ENCODE measurements at places on chromosomes 5 and 9. TPM values are rescaled to one million over a fixed set of nuclear protein-coding genes. Genes with fewer than 3 reads are reported as not detected.

GRCh38 chr9:22228542-22228941, 218.1 kb upstream of the DMRTA1 start:
- no peak for DNase-seq

DNA sequence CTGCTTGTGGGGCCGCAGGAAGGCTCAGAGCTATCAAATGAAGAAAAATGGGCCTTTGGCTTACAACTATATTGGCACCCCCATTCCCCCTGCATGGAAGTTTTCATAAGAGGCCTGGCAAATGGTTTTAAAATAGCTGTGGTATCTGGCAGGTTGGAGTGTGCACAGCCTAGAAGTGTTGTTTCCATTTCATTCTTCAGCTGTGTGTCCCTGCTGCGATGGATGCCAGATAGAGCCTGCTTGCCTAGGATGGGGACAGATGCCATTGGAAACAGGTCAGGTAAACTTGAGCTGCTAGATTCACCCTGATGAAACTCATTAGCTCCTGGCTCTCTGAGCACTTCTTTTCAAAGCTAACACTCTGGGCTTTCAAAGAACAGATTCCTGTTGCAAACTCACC, 183.3 kb downstream of the IRX1 start:
- no peak for DNase-seq

GRCh38 chr5:107565791-107566767, 104.7 kb downstream of the EFNA5 start:
- peak; percentile 57 for DNase-seq

DNA sequence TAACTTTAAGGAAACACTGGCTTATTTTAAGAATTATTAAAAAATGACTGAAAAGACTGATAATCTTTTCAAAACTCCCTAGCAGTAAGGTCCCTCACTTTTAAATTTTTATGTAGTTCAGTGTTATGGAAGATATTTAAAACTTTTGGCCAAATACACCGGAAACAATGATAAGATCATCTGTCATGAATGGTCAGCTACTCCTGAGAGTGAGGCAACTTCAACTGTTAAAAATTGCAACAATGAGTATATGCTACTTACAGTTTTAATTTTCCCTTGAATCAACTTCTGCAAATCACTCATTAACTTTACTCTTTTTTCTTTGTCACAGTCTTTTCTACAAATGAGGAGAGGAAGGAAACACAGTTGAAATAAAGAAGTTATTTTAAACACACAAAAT, 10.8 kb downstream of the PUM3 start:
- DNase-seq = no peak

DNA sequence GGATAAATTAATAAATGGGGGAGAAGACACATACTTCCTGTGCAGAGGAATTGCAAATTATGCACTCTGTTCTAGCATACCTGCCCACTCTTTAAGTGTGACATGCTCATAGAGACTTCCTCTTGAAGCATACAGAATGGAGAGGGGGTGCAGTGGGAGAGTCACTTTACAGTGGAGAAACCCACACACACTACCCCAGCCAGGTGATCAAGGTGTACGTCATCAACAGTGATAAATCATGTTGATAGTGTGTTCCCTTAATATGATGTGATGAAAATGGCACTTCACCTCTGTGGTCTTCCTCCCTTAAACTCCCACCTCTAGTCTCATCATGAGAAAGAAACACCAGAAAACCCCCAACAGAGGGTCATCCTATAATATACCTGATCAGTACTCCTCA, 110.0 kb downstream of the SH3GL2 start:
- no peak for DNase-seq

DNA sequence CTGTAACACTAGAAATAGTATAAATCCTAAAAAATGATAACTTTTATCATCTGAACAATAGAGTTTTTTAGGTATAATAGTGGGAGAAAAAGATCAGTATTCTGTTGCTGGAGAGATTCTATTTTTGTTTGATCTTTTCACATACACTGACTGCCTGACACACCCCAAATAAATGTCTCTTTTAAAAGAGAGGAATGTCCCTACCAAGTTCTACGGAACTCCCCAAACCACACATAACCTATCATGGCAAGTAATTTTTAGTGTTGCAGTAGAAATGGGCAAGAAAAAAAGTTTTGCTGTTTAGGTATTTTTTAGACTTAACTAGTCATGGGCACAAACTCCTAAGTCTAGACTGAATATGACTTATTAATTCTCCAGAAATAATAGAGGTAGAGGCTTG, 139.1 kb downstream of the ELAVL2 start:
- no peak for DNase-seq

DNA sequence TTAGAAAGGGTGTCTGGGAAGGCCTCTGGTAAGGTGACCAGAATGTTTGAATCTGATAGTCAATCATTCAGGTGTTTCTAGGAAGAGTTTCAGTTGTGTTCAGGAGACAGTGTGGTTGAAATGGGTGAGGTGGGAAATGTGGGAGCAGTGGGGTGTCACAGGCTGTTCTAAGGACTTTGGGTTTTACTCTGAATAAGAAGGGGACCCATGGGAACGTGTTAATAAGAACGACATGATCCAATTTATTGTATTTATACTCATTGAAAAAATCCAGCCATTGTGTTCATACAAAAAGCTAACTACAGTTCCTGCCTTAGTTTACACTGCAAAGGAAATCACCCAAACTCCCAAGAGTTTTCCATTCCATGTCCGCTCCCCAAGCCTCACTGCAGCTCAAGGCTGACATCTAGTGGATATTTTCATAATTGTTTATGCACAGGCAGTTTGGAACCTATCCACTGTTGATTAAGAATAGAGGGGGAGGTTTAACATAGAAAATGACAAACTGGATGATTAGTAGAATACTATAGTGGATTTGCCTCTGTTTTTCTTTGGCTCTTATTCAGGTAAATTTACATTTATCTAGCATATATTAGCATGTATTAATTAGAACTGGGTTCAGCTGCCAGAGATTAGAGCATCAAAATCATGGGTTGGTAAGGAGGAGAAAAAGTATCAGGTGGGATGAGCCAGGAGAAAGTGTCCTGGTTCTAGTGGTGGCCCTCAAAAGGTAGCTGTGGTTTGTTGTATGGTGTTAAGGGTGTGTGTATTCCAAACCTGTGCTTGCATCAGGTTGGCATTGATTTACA, 17.7 kb downstream of the CAVIN4 start:
- peak; percentile 83 for DNase-seq

DNA sequence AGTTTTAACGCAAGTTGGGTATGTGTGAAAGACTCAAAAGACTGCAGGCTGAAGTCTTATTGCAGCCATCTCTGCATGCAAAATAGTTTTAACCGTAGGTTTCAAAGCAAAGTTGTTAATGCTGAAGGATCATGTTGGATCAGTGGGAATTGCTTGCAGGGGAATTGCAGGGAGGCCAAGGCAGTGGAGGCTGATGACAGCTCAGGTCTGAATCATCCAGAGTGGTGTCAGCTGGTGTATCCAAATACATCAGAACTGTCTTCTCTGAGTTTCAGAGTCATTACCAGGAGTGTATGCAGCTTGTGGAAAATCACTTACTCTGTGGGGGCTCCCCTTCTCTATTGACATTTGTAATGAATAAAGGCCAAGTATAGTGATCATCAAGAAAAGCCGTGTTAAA, 435.7 kb downstream of the SH3GL2 start:
- no peak for DNase-seq

- no peak for DNase-seq
Observed at GRCh38 chr5:179347581-179347980, 2.3 kb upstream of the ADAMTS2 start.

DNA sequence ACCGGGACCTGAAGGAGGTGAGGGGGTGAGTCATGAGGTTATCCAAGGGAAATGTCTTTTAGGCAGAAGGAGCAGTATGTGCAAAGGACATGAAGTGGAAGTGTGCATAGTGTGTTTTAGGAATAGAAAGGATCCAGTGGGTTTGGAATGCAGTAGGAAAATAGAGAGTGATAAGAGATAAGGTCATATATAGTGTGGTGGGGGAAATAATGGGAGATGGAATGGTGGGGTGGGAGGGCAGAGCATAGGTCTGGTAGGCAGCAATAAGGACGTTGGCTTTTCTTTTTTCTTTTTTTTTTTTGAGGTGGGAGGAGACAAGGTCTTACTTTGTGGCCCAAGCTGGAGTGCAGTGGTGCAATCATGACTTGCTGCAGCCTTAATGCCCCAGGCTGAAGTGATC, 17.8 kb downstream of the SNX24 start:
- DNase-seq = no peak

DNA sequence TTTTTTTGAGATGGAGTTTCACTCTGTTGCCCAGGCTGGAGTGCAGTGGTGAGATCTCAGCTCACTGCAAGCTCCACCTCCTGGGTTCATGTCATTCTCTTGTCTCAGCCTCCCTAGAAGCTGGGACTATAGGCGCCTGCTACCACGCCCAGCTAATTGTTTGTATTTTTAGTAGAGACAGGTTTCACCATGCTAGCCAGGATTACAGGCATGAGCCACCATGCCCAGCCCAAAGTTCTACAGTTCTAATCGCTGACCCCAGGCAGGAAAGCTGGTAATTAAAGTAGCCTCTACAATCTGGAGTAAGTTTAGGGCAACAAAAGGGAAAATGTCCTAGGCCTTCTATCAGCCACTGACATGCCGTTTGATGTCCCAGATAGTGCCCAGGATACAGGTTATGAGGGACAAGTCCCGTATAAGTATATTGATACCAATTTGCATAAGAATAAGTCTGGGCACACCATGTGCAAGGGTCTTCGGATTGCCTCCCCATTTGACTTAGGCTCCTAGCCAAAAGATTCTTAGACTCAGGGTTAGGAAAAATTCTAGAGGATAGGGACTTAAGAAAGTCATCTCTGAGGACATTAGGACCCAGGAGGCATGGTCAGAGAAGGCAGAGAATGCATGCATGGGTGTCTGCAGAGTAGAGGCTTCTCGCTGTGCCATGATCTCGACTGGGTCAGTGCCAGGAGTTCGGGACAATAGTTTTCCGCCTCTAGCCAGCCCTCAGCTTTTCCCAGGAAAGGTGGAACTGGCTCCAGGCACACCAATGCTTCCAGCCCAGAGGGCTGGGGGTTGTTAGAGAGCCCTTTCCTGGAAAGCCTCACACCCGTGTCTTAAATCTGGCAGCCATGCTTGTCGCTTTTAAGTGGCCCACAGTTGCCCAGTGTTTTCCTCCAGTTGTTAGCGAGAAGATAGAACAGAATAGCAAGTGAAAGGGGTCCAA, 1111.1 kb downstream of the TAF11L14 start:
- DNase-seq = no peak

- peak; percentile 91 for DNase-seq
Observed at GRCh38 chr9:7549249-7549648, 250.3 kb downstream of the DMAC1 start.

DNA sequence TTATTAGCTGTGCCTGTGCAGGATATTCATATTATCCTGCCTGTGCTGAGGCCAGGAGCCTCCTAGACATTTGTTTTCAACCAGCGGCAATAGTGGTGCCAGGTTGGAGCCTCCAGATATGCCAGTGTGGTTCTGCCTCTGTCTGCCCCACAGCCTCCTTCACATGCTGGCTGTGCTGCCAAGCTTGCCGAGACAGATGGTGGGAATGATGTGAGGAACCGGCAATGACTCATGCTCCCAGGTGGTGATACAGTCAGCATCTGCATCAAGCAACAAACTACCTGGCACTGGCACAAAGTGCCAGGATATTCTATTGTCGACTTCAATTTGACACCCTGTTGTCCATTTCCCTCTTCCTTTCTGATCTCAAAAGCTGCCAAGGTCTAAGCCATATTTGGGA, 285.7 kb downstream of the CHSY3 start:
- DNase-seq = no peak

DNA sequence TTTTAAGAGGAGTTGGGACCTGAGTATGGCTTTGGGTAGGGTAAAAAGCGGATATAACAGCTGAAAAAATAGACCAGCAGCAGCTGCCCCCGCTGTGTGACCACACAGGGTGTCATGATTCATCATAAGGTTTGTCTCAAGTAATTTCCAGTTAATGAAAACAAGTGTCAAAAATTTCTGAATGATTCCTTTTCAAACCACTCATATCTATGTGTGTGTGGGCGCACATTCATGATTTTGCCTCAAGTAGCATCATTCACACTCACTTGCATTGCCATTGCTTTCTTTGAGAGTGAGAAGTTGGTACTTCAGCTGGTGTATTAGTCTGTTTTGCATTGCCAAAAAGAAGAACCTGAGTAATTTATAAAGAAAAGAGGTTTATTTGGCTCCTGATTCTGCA, 12.1 kb upstream of the TNFAIP8 start:
- no peak for DNase-seq

GRCh38 chr9:100064872-100065581, 33.8 kb downstream of the ERP44 start:
- DNase-seq = no peak

GRCh38 chr9:107437716-107438115, 51.9 kb downstream of the KLF4 start:
- no peak for DNase-seq

DNA sequence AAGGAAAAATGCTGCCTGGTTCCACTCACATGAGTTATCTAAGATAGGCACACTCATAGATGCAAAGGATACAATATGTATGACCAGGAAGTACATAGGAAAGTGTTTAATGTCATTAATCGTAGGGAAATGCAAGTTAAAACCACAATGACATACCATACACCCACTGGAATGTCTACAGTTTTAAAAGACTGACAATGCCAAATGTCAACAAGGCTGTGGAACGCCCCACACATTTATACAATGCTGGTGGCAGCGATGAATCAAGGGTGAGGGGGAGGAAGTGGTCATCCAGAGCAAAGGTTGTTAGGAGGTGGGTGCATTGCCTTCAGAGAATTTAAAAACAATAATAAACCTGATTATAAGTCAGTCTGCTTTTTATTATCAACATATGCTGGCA, 437.8 kb downstream of the ARHGEF28 start:
- DNase-seq = no peak

DNA sequence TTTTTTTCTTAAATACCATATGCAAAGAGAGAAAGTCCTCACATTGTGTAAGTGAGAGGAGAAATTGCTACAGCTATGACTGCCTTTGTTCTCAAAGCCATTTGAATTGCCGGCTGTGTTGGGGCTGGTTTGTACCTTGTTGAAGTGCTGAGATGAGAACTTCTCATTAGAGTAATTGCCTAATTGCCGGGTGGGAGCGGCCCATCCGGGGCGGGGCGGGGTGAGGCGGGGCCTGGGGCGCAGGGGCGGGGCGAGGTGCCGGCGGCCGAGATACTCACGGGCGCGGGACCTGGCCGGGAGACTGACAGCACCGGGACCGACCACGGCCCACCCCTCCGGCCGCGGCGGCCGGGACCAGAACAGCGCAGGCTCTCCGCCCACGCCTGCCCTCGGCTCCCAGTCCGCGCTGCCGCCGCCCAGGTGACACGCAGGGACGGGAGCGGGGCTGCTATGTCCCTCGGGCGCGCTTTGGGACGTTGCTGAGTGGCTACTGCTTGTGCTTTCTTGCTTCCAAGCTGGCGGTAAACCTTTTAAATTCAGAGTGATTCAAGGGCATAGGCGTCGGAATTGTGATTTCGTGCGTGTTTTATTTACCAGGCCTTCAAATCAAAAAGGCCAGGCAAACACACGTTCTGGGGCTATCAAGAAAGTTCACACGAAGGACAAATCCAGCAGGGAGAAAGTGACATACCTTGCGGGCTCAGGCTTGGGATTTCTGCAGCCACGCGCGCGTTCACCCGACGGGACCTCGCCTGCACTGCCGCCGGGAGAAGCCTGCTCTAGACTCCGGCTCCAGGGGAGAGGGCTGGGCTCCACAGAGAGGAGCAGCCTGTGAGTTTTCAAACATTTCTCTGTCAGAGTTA, 269.1 kb downstream of the FANCC start:
- DNase-seq = peak; percentile 81

Gene SLIT3
- polyA plus RNA-seq = 6.5 TPM

Gene CCL27
- not detected for polyA plus RNA-seq

Gene KIF27
- polyA plus RNA-seq = 2.9 TPM

Gene WHRN
- polyA plus RNA-seq = 4.5 TPM

Gene IGIP
- 5.4 TPM for polyA plus RNA-seq

Gene FBN2
- polyA plus RNA-seq = 0.06 TPM

Gene CDC14B
- polyA plus RNA-seq = 4.5 TPM

Gene MARCHF6
- 97.3 TPM for polyA plus RNA-seq
